Epithelial cell of proximal tubule (primary cell): ENCODE measurements at places on chromosomes 11 and 22. TPM values are rescaled to one million over a fixed set of nuclear protein-coding genes. Genes with fewer than 3 reads are reported as not detected.

DNA sequence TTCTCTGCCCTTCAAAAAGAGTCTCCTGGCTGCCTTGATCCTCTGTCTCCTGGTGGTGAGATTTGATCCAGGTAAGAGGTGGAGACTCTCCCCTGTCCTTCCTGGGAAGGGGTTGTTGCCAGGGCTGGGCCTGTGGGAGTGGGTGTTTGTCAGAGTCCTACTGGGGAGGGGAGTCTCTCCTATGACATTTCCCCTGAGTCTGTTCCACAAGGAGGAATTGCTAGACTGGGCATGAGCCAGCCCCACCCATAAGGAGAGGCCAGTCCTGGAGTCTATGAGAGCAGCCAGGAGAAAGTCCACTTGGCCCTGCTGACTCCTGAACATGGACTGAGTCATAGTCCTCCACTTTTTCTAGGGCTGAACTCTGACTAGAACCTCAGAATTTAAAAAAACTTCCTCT is 7.4 kb downstream of the PEX26 start:
- no peak for DNase-seq

GRCh38 chr11:86219311-86220193 is 25.0 kb upstream of the EED start:
- DNase-seq, result no peak

- no peak for DNase-seq
Observed at GRCh38 chr11:131397675-131398074, 27.3 kb downstream of the NTM start.

GRCh38 chr11:82082976-82083375 is 650.7 kb downstream of the FAM181B start:
- no peak for DNase-seq

- DNase-seq, result no peak
Observed at GRCh38 chr11:10727146-10727851, 23.7 kb upstream of the CTR9 start.

The MS4A14 gene
- not detected in 2 replicates for total RNA-seq

The MACROD1 gene
- total RNA-seq, result 18.7 and 27.8 TPM in 2 replicates

The MMP8 gene
- not detected in 2 replicates for total RNA-seq
